Ovary (tissue), 10 donors: ENCODE measurements at places on chromosomes 2 and 18. TPM values are rescaled to one million over a fixed set of nuclear protein-coding genes. Genes with fewer than 3 reads are reported as not detected.

GRCh38 chr2:67627456-67628207 lies 230.5 kb downstream of the ETAA1 start:
- no peak for DNase-seq
- H3K36me3 ChIP-seq = no peaks in the 10 kb centered on the region
- no peak overlapping the region for H3K4me3 ChIP-seq
- no peak overlapping the region for H3K27ac ChIP-seq
- H3K27me3 ChIP-seq = no peaks in the 10 kb centered on the region
- H3K4me1 ChIP-seq = no peaks in the 10 kb centered on the region

The RIT2 gene
- polyA plus RNA-seq = not detected

- no peaks in the 10 kb centered on the region for H3K27me3 ChIP-seq
- DNase-seq = no peak
- peak overlapping the region; percentile 23 for H3K27ac ChIP-seq
Measured at GRCh38 chr2:174597009-174597344, 627 bp downstream of the WIPF1 start.

DNA sequence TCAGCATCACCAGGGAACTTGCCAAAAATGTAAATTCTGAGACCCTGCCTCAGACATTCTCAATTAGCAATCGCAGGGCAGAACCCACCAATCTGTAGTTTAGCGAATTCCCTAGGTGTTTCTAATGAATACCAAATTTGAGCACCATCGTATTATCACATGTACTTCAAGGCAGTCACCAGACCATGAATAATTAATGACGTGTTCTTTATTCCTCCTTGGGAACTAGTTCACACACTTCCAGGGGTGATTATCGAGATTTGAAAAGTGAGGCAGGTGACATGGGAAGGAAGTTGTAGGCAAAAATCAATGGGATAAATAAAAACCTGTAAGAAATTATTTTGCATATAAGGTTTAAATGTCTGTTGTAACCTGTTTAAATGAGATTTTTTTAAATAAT lies 102.5 kb upstream of the CRIM1 start:
- no peak for DNase-seq
- no peaks in the 10 kb centered on the region for H3K27me3 ChIP-seq
- H3K36me3 ChIP-seq = no peaks in the 10 kb centered on the region
- H3K4me3 ChIP-seq = no peak overlapping the region
- no peak overlapping the region for H3K27ac ChIP-seq

DNA sequence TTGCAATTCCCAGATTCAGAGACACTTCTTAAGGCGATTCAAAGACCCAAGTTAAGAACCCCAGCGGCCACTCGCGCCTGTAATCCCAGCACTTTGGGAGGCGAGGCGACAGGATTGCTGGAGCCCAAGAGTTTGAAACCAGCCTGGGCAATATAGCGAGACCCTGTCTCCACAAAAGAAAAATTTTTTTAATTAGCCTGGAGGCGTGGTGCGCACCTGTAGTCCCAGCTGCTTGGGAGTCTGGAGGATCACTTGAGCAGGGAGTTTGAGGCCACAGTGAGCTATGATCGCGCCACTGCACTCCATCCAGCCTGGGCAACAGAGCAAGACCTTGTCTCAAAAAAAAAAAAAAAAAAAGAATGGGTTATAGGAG lies 585 bp upstream of the ANAPC1 start:
- no peaks in the 10 kb centered on the region for H3K36me3 ChIP-seq
- no peaks in the 10 kb centered on the region for H3K27me3 ChIP-seq
- no peak for DNase-seq
- peak overlapping the region; percentile 88 for H3K4me3 ChIP-seq
